ENCODE measurements at places on chromosomes 7 and 10.

DNA sequence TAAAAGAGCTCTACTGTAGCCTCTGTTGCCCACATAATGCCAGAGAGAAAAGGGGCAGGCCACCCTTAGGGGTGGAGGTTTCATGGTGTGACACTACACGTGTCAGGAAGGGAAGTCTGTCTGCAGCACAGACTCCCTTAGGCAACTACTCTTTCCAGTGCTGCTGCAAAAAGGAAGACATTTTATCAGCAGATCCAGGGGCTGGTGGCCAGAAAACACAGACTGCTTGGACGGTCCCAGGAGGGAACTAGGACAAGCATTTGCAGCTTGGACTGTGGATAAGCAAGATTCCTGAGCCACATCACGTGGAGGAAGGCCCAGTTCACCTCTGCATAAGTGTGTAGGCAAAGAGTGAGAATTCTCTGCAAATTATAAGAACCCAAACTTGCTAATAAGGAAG, 220.8 kb downstream of the FANK1 start:
- no peak for DNase-seq

- DNase-seq = no peak
Measured at GRCh38 chr7:50292165-50292757, 12.3 kb upstream of the IKZF1 start.

DNA sequence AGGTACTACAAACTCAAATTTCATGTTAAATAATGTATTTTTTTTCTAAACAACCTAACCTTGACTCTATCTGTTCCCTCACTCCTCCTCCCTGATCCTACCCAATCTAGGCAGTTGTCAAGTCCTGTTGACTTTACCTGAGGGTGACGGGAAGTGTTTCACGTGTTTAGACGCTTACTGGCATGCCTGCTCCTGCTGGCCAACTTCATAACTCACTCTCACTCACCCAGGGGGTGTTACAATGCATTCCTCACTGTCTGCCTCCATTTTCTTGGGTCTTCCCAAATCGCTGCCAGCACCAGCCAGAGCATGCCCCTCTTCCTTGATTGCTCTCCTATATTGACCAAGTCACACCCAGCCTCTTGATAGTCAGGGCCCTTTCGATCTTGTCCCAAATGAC, 28.3 kb downstream of the CRCP start:
- DNase-seq = no peak

- DNase-seq = no peak
Measured at GRCh38 chr10:92712016-92712889, 22.5 kb downstream of the HHEX start.

GRCh38 chr7:15686957-15687545, 568 bp upstream of the MEOX2 start:
- no peak for DNase-seq

DNA sequence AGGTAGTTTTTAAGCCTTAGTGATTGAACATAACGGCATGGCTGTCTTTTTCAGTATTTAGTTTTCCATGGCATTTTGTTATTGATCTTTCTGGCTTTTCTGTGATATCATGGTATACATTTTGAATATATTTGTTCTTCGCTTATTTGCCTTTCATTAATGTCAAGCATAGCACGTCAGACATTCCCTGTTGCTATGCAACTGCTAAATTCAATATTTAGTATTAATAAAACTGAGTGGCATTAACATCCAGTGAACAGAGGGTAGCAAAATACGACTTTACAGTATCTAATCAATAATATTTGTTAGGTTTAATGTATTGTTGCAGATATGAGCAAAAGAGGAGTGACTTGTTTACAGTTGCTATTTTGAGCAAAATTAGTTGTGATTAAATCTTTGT, 72.5 kb downstream of the LCOR start:
- DNase-seq = no peak

DNA sequence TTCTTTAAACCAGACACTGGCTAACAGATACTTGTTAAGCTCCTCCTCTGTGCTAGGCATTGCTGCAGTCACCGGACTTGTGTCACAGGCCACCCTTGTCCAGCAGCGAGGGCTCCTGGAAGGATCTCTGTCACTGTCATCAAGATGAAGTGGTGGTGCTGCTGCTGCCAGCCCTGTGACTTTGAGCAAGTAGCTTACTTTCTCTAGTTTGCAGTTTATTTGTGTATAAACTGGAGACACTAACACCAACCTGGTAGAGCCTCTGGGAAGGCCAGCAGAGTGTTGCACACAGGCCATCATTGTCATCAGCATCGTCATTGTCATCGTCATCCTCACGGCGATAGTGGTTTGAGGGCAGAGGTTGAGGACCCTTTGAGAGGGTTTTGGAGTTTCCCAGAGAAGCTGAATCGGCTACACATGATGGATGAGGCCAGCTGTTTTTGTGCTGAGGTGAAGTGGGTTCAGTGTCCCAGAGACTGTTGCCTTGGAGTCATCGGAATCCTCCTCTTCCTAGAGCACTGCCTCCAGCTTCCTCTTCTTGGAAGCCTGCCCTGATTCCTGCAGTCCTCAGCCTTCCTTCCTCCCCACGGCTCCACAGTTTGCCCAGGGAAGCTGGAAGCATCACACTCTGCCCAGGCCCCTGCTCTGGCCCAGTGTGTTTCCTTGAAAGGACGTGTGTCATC, 128.4 kb downstream of the GRK5 start:
- DNase-seq = no peak

DNA sequence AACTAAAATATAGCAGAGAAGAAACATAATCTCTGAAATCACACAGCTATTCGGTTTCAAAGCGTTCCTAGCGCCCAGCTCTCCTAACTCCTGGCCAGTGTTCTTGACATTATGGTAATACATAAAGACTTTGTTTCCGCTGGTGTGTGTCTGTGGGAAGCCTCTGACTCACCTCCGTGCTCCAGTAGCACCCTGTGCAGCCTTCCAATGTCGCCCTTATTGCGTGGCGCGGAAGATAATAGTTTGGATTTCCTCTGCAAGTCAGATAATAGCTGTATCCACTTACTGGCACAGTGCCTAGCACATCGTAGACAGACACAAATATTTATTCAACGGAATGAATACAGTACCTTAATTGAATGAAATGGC, 570 bp downstream of the BMS1 start:
- no peak for DNase-seq

GRCh38 chr10:113283189-113283588, 269.7 kb upstream of the HABP2 start:
- DNase-seq = no peak

- no peak for DNase-seq
Measured at GRCh38 chr10:100006243-100006886, 3.4 kb downstream of the DNMBP start.

GRCh38 chr10:26441491-26442214, 3.5 kb downstream of the APBB1IP start:
- no peak for DNase-seq

- no peak for DNase-seq
Measured at GRCh38 chr7:52260046-52260665, 775.3 kb upstream of the POM121L12 start.

- DNase-seq = no peak
Measured at GRCh38 chr10:24897326-24897926, 55.0 kb downstream of the PRTFDC1 start.

GRCh38 chr10:131178521-131179331, 132.8 kb downstream of the TCERG1L start:
- no peak for DNase-seq

- DNase-seq = no peak
Measured at GRCh38 chr10:95327367-95327766, 36.6 kb upstream of the PDLIM1 start.

GRCh38 chr7:8114175-8114574, 145.6 kb downstream of the GLCCI1 start:
- no peak for DNase-seq

GRCh38 chr10:101467286-101467770, 113.4 kb downstream of the BTRC start:
- DNase-seq = no peak

- no peak for DNase-seq
Measured at GRCh38 chr7:28360739-28361138, 51.6 kb upstream of the CREB5 start.

DNA sequence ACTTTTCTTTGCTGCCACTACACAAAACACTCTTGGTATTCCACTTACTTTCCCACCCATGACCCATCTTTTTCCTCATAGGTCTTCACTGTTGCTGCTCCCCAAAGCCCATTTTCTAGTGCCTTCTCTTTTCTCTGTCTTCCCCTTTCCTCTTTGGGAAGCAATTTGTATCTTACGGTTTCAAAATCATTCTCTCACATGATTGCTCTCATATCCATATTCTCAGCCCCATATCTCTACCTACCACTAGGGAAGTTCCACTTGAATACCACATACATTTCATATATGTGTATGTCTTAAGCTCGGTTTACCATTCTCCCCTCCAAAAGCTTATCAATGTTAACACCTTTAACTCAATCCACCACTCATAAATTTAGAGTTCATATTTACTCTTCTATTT, 3.2 kb upstream of the UBE2D1 start:
- DNase-seq = no peak

DNA sequence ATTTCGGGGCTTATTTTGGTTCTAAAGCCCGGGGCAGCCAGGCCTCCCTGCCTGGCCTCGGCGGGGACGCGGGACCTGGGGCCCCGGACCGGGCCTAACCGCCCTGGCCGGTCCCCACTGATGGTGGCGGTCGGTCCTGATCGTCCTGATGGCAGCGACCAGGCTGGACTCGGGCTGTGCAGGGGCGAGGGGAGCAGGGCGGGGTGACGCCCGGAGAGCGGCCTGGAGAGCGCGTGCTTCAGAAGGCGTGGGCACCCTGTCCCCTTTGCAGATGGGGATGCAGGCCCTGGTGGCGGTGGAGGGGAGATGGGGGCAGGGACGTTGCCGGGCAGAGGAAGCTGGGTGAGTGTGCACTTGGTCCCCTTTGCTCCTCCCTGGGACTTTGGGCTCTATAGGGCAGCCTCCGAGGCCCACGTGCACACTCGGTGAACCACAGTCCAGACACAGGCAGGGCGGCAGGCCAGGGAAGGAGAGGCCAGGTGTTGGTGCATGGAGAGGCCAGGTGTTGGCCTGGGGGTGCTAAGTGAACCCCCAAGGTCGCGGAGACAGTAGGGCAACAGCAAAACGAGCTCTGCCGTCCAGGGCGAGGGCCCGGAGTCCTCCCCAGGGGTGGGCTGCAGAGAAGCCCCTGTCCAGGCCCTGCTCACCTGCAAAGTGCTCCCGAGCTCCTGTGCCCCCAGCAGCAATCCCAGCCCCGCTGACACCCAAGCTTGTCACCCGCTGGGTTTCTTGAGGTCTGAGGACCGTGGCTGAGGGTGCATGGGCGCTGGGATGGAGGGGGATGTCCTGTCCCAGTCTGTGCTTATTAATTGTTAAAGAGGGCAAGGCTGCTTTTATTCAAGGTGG, 42.4 kb upstream of the FAM20C start:
- peak; percentile 31 for DNase-seq

DNA sequence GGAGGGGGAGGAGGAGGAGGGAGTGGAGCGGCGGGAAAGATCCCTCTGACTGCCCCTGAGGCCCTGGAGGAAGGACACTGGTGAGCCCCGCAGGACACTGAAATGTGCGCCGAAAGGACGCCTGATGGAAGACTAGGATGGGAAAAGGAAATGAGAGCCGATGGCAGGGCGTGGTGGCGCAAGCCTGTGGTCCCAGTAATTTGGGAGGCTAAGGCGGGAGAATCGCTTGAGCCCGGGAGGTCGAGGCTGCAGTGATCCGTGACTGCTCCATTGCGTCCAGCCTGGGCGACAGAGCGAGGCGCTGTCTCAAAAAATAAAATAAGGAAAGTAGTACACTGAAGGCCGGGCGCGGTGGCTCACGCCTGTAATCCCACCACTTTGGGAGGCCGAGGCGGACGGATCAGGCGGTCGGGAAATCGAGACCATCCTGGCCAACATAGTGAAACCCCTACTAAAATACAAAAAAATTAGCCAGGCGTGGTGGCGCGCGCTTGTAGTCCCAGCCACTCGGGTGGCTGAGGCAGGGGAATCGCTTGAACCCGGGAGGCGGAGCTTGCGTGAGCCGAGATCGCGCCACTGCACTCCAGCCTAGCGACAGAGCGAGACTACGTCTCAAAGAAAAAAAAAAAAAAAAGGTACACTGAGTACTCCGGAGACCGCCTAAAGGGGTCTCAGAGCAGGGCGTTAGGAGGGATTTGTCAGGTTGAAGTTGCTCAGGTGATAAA, 561 bp upstream of the HNRNPF start:
- peak; percentile 53 for DNase-seq

DNA sequence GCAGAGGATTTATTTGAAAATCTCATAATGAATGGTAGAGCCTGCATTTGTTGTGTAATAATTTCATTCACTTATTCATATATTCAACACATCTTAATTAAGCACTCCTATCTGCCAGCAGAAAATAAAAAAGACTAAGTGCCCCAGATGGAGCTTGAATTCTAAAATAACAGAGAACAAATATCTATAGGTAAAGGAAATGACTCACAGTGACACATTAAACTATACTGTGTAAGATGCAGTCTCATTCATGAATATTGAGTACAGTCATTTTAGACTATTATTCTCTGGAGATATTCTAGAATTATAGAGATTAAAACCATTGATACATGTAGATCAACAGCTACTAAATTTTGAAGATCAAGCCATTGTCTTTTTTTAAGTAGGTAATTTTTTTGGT, 72.1 kb downstream of the PTPRZ1 start:
- no peak for DNase-seq

GRCh38 chr7:155839461-155839860, 27.2 kb upstream of the SHH start:
- no peak for DNase-seq

DNA sequence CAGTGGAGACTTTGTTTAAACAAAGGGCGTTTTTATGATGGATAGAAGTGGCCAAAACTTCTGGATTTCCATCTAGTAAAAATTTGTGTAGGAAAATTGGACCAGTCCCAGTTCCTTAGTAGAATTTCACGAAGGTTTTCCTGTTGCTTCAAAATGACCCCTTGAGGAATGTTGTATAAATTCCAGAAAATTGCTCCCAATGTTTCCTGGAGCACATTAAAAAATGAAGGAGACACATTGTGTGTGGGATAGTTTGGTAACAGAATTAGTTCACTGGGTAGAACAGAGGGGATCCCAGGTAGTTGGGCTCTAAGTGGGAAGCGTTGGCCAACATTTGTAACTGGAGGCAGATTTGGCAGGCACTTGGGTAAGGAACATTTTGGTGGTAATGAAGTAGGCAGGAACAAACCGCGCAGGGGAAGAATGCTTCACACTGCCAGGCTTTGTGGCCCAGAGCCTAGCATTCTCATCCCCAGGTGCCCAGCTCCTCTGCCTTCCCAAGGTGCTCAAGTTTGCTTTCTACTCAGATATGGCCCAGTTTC, 758.6 kb downstream of the AUTS2 start:
- no peak for DNase-seq

GRCh38 chr10:131842351-131843088, 58.3 kb upstream of the PPP2R2D start:
- no peak for DNase-seq

- no peak for DNase-seq
Measured at GRCh38 chr10:89805599-89806013, 104.2 kb downstream of the KIF20B start.

DNA sequence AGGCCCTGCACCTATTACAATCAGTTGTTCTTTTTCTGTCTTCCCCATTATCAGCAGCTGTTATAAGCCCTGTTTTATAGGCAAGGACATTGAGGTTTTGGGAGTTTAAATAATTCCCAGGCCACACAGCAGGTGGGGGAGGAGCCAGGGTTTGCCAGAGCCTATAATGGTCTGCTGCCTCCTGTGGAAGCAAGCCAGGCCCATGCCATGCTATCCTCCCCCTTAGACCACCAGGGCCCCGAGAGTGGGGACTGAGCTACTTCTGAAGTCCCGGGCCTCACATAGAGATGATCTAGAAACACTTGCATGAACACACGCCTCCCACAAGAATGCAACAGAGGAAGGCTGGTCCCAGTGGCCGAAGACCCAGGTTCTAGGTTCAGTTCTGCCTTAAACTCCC, 141.7 kb downstream of the SH3PXD2A start:
- no peak for DNase-seq

- DNase-seq = no peak
Measured at GRCh38 chr10:69492091-69492745, 41.0 kb downstream of the TSPAN15 start.
